MCF 10A (cell line): ENCODE measurements at places on chromosomes 6 and 20. TPM values are rescaled to one million over a fixed set of nuclear protein-coding genes. Genes with fewer than 3 reads are reported as not detected.

DNA sequence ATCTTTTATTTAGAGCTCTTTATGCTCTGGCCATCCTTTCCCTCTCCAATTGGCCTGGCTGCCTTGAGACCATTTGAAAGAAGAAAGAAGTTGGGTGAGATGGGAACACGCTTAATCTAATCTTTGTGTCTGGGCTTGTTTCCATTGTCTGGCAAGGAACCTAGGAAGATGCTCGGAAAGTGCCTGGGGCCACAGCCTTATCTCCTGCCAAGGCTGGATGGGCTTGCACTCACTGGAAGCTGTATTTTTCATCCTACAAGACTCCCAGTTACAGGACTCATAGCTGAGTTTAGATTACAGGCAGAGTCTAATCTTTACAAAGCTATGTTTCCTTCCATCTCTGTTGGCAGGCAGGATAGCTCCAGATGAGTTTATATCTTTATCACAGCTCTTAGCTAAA lies 33.1 kb upstream of the CDYL start:
- no peaks in the 10 kb centered on the region for H3K27me3 ChIP-seq
- no peak overlapping the region for H3K4me3 ChIP-seq
- H3K36me3 ChIP-seq, result no peaks in the 10 kb centered on the region
- H3K27ac ChIP-seq, result no peak overlapping the region
- H3K4me1 ChIP-seq, result no peaks in the 10 kb centered on the region
- no peak for DNase-seq

GRCh38 chr20:32727683-32728082 lies 15.6 kb downstream of the COMMD7 start:
- H3K27me3 ChIP-seq, result no peaks in the 10 kb centered on the region
- peaks cover 23% of the 10 kb centered on the region for H3K4me1 ChIP-seq
- H3K27ac ChIP-seq, result no peak overlapping the region
- DNase-seq, result peak; percentile 42
- no peak overlapping the region for H3K4me3 ChIP-seq

DNA sequence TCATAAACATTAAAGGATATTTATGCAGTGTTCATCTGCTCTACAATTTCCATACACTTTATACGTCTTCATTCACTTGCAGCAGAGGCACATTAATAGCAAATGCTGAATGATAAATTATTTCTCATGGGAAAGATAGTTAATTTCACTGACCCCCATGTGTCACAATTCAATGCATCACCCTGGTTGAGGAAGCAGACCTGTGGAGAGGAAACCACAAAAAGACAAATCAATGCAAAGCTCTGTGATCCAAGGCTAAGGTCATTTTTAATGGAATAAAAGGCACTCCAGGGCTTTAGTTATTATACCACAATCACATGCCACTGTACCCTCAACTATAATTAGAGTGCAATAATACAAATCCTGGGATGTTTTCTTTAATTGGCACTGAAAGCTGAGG lies 40.3 kb upstream of the TENT5A start:
- no peaks in the 10 kb centered on the region for H3K27me3 ChIP-seq
- no peak overlapping the region for H3K27ac ChIP-seq
- H3K36me3 ChIP-seq, result no peaks in the 10 kb centered on the region
- H3K4me1 ChIP-seq, result peaks cover 2% of the 10 kb centered on the region
- no peak overlapping the region for H3K4me3 ChIP-seq

DNA sequence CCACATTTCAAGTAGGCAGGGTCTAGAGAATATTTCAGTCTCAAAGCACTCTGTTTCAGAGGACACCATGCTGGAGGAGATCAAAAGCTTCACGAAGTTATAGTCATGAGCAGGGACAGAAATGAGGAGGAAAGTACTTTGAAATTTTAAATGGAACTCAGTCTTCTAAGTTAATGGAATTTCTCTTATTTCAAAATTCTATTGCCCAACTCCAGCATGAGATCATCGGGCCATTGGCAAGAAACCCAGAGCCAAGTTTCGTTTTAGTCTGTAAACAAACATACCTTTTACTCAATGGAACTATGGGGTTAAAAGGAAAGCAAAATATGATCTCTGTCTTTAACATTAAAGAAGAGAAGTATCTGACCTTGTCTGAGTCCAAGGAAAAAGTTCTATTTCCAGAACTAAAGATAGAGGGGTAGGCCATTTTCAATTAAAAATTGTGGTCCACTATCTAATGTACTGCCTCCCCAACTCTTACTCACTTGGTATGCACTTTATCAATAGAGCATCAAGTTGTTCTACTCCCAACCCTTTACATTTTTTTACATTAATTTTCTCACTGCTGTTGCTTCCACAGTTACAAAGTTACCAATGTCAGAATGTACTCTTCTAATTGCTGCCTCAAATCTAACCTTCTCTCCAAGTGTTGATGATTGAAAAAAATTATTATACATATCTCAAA lies 235.3 kb upstream of the NRSN1 start:
- H3K4me3 ChIP-seq, result peak overlapping the region; percentile 60
- H3K27ac ChIP-seq, result peak overlapping the region; percentile 91
- peaks cover 18% of the 10 kb centered on the region for H3K4me1 ChIP-seq
- H3K27me3 ChIP-seq, result no peaks in the 10 kb centered on the region
- H3K36me3 ChIP-seq, result no peaks in the 10 kb centered on the region

GRCh38 chr6:154888421-154889295 lies 106.5 kb upstream of the TIAM2 start:
- no peaks in the 10 kb centered on the region for H3K27me3 ChIP-seq
- DNase-seq, result no peak
- H3K4me3 ChIP-seq, result no peak overlapping the region
- peaks cover 8% of the 10 kb centered on the region for H3K36me3 ChIP-seq
- H3K4me1 ChIP-seq, result no peaks in the 10 kb centered on the region

GRCh38 chr20:58722877-58723627 lies 30.5 kb downstream of the NPEPL1 start:
- no peak for DNase-seq
- no peak overlapping the region for H3K4me3 ChIP-seq
- peaks cover 75% of the 10 kb centered on the region for H3K27me3 ChIP-seq
- H3K36me3 ChIP-seq, result no peaks in the 10 kb centered on the region
- no peaks in the 10 kb centered on the region for H3K4me1 ChIP-seq

- H3K27ac ChIP-seq, result peak overlapping the region; percentile 75
- no peaks in the 10 kb centered on the region for H3K27me3 ChIP-seq
- peak overlapping the region; percentile 76 for H3K4me3 ChIP-seq
- peak; percentile 85 for DNase-seq
- peaks cover 27% of the 10 kb centered on the region for H3K36me3 ChIP-seq
- H3K4me1 ChIP-seq, result peaks cover 7% of the 10 kb centered on the region
Observed at GRCh38 chr6:26322645-26323482, 42.1 kb upstream of the BTN3A2 start.

GRCh38 chr20:64062596-64063388 lies at the start of gene TCEA2:
TCEA2 (plus strand) TSS chr20:64063198; CDS start chr20:64063313, 115 bp downstream.
- H3K36me3 ChIP-seq, result no peaks in the 10 kb centered on the region
- peak within 1 kb of the TSS; percentile 88 for H3K4me3 ChIP-seq
- H3K27me3 ChIP-seq, result no peaks in the 10 kb centered on the region
- peaks cover 41% of the 10 kb centered on the region for H3K4me1 ChIP-seq

GRCh38 chr20:21514553-21515251 lies 838 bp upstream of the NKX2-2 start:
- DNase-seq, result no peak
- no peak overlapping the region for H3K27ac ChIP-seq
- peaks cover 43% of the 10 kb centered on the region for H3K27me3 ChIP-seq
- peaks cover 5% of the 10 kb centered on the region for H3K4me1 ChIP-seq

DNA sequence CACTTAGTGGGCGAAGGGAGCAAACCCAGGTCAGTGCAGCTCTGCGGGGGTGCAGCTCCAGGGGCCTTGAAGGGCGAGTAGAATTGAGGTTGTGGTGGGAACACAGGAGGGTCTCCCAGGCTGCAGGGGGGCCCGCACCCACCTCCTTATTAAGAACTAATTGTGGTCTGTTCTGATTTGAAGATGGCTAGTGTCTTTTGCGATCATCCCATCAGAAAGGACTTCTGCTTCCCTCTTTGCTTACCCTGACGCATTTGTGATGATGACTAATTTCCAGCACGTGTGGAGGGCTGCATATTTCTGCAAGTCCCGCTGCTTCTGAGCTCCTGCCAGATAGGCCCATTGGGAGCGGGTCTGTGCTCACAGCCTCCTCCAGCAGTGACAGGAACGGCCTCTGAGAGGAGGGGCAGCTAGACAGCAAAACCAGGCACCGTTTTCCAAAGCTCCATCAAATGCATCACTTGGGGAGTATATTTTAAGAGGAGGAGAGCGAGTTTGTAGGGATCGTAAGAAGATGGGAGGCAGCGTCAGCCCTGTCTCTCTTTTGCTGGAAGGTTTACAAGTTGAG lies 268.9 kb downstream of the CDH4 start:
- H3K27me3 ChIP-seq, result no peaks in the 10 kb centered on the region
- no peaks in the 10 kb centered on the region for H3K4me1 ChIP-seq
- H3K4me3 ChIP-seq, result no peak overlapping the region
- H3K27ac ChIP-seq, result no peak overlapping the region
- peak; percentile 36 for DNase-seq

GRCh38 chr6:110488606-110489190 lies 12.3 kb upstream of the SLC22A16 start:
- no peaks in the 10 kb centered on the region for H3K27me3 ChIP-seq
- H3K36me3 ChIP-seq, result no peaks in the 10 kb centered on the region
- H3K4me1 ChIP-seq, result peaks cover 23% of the 10 kb centered on the region
- no peak for DNase-seq

DNA sequence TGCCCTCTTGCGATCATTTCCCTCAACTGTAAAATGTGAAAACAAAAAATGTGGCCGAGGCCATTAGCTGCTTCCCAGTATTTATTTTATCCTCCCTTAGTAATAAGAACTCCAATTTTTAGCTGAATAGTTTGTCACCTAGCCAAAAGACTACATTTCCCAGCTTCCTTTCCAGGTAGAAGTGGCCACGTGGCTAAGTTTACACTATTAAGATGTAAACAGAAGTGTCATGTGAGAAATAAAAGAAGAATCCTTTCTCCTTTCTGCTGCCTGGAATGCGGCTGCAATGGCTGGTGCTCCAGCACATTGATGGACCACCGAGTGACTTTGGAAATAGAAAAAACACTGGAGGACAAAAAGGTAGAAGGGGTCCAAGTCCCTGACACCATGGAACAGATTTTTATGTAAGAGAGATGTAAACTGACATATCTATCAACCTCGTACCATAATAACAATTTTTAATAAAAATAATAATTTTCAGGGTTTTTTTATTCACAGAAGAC lies 268.8 kb downstream of the PKHD1 start:
- H3K36me3 ChIP-seq, result no peaks in the 10 kb centered on the region
- H3K4me3 ChIP-seq, result no peak overlapping the region

GRCh38 chr20:50731055-50731929 lies at the start of gene PARD6B:
PARD6B (plus strand) TSS chr20:50731580; CDS start chr20:50731787, 207 bp downstream.
- H3K27ac ChIP-seq, result peak within 1 kb of the TSS; percentile 74
- peak within 1 kb of the TSS; percentile 77 for H3K4me3 ChIP-seq
- H3K27me3 ChIP-seq, result no peaks in the 10 kb centered on the region
- peaks cover 40% of the 10 kb centered on the region for H3K4me1 ChIP-seq
- DNase-seq, result peak; percentile 99

DNA sequence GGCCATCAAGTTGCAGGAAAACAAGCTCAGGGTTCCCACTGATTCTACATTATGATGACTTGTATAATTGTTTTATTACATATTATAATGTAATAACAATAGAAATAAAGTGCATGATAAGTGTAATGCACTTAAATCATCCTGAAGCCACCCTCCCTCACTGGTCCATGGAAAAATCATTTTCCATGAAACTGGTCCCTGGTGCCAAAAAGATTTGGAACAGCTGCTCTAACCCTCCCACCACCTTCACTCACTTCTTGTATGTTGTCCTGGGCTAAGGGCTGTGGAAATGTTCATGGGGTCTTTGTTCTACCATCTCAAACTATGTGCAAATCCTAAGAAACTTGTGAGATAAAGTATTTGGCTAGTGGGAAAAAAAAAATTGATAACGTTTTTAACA lies 133.8 kb downstream of the LRRC1 start:
- no peak for DNase-seq
- H3K4me1 ChIP-seq, result peaks cover 15% of the 10 kb centered on the region
- no peak overlapping the region for H3K27ac ChIP-seq
- no peaks in the 10 kb centered on the region for H3K27me3 ChIP-seq
- no peak overlapping the region for H3K4me3 ChIP-seq

GRCh38 chr6:56223995-56224394 lies 23.4 kb downstream of the COL21A1 start:
- H3K4me1 ChIP-seq, result peaks cover 6% of the 10 kb centered on the region
- H3K27ac ChIP-seq, result no peak overlapping the region
- H3K27me3 ChIP-seq, result no peaks in the 10 kb centered on the region
- H3K4me3 ChIP-seq, result no peak overlapping the region
- no peaks in the 10 kb centered on the region for H3K36me3 ChIP-seq
- DNase-seq, result peak; percentile 54

DNA sequence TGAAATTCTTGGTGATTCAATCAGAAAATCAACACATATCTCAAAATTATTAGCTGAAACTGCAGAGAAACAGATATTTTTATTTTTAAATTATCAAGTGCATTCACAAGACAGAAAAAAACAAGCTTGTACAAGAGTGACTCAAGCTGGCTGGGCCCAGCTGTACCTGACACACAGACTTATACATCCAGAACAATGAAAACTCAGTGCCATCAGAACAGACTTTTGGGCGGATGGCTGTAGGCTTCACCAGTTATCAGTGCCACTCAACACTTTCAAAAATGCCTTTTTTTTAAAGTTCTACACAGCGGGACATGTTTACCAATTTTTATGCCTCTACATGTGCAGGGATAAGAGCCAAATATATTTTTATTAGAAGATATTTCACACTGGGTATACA lies 102.8 kb downstream of the MYB start:
- no peak overlapping the region for H3K4me3 ChIP-seq
- H3K4me1 ChIP-seq, result no peaks in the 10 kb centered on the region
- no peak overlapping the region for H3K27ac ChIP-seq
- DNase-seq, result no peak
- no peaks in the 10 kb centered on the region for H3K27me3 ChIP-seq

GRCh38 chr20:60565551-60565950 lies 607.3 kb downstream of the CDH26 start:
- no peaks in the 10 kb centered on the region for H3K4me1 ChIP-seq
- H3K4me3 ChIP-seq, result no peak overlapping the region
- DNase-seq, result no peak

DNA sequence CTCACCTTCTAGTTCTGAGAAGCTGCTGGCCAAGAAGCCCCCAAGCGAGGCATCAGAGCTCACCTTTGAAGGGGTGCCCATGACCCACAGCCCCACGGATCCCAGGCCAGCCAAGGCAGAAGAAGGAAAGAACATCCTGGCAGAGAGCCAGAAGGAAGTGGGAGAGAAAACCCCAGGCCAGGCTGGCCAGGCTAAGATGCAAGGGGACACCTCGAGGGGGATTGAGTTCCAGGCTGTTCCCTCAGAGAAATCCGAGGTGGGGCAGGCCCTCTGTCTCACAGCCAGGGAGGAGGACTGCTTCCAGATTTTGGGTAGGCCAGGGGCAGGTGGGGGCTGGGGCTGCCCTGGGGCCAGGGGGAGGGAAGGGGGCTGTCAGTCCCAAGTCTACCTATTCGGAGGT lies 2.3 kb downstream of the MYLK2 start:
- H3K4me1 ChIP-seq, result no peaks in the 10 kb centered on the region
- H3K36me3 ChIP-seq, result no peaks in the 10 kb centered on the region
- H3K27ac ChIP-seq, result no peak overlapping the region
- no peak overlapping the region for H3K4me3 ChIP-seq
- no peaks in the 10 kb centered on the region for H3K27me3 ChIP-seq

- DNase-seq, result peak; percentile 47
- H3K27me3 ChIP-seq, result no peaks in the 10 kb centered on the region
- H3K4me1 ChIP-seq, result peaks cover 19% of the 10 kb centered on the region
- peak overlapping the region; percentile 74 for H3K4me3 ChIP-seq
- peak overlapping the region; percentile 6 for H3K27ac ChIP-seq
Observed at GRCh38 chr20:36574366-36575135, 1.2 kb downstream of the TGIF2 start.

KCNB1 gene
- 2.8 and 3.0 TPM in 2 replicates for total RNA-seq

SUMO4 gene
- 1.6 and 2.1 TPM in 2 replicates for total RNA-seq

SRMS gene
- 0.81 and 1.4 TPM in 2 replicates for total RNA-seq

OR2J1 gene
- total RNA-seq, result not detected in 2 replicates

GRM4 gene
- total RNA-seq, result not detected in 2 replicates

CST4 gene
- total RNA-seq, result not detected in 2 replicates

LST1 gene
- not detected in 2 replicates for total RNA-seq

CST2 gene
- total RNA-seq, result not detected in 2 replicates

HLA-A gene
- total RNA-seq, result 139 and 217 TPM in 2 replicates

CABLES2 gene
- total RNA-seq, result 1.5 and 2.8 TPM in 2 replicates

C6orf47 gene
- total RNA-seq, result 15.5 and 16.6 TPM in 2 replicates

EYA2 gene
- total RNA-seq, result 0.12 TPM in 1 of 2 replicates, not detected in the other
